ENCODE measurements at places on chromosomes 1 and 21.

DNA sequence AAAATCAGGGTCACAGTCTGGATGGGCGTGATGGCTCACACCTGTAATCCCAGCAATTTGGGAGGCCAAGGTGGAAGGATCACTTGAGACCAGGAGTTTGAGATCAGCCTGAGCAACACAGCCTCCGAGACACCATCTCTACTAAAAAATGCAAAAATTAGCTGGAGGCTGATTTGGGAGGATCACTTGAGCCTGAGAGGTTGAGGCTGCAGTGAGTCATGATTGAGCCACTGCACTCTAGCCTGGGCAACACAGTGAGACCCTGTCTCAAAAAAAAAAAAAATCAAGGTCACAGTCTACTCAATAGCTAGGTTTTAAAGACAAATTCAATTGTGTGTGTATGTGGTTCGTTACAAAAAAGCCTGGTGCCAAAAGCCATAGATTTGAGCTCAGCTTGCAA, 34.4 kb downstream of the TRIM67 start:
- no peak for DNase-seq

GRCh38 chr1:108570998-108571401, 11.1 kb downstream of the EEIG2 start:
- DNase-seq = no peak

DNA sequence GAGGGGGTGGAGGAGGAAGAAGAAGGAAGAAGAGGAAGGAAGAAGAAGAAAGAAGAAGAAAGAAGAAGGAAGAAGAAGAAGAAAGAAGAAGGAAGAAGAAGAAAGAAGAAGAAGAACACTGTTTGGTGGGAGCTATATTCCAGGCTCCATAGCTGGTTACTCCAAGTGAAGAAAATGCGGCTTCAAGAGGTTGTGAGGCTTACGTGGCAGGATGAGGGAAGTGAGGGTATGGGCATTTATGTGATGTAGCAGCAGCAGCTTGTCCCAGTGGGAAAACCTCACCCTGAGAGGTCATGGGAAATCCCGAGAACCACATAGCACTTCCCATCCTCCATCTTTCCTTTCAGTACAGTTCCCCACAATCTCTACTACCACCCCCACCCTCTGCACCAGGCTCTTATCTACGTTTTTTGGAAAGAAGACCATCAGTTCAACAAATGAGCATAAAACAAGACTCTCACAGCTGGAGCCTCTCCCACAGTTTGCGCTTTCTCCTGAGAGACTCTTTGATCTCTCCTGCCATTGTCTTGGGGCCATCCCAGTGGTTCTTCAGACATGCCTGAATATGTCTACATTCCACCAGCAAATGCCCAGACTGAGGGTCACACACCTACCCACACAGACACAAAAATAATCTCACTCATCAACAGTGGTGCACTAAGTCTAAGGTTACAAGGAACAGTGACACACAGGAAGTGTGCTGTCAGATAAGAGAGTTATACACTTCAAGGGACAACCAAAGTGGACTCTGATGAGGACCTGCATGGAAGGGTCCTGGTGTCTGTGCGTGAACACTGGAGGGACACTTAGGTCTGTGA, 77.9 kb upstream of the KCNJ15 start:
- no peak for DNase-seq

DNA sequence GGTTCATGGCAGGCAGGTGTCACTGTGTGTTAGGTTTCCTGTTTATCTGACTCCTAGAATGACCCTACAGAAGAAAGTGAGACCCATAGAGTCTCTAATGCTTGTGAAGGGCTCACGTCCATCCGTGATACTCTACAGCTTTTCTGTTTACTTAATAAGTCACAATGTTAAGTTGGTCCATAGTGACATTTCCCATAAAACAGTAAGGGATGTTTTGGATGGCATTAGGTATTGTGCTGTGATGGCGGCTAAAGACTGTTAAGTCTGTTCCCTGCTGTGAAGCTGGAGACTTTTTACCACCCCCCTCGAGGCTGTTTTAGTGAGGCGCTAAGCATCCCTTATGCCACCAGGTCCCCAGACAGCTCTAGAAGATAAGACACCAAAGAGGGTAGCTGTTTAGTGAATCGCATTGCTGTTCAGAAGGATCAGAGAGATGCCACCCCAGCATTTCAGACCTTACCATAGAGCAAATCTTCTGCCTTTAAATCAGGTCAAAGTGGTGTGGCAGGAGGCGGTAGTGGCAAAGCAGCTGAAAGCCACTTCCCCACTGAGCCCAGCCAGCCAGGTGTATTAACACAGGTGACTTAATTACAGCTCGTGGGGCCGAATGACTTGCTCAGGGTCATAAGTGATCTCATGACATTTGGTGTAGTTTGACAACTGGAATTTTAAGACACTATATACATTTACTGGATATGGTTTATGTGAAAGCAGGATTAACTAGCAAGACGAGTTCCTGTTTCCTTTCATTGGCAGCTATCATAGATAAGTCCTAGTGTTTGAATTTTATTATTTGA, 25.0 kb downstream of the SLC37A1 start:
- no peak for DNase-seq

DNA sequence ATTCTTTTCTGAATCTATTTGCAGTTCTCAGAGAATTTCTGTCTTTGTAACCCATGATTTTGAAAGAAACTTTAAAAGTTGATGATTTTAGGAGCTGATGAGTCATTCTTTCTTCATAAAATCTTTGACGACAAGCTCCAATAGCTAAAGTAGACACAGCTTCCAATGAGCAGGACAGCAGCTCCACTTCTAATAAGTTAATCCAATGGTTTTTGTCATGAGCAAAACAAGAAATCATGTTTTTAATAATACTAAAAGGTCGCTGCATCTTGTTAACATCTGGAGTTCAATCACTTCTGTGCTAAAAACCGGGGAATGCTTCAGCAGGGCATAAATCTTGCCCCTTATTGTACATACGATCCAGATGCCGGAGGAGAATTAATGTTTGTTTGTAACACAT, 48.9 kb upstream of the GORAB start:
- no peak for DNase-seq

GRCh38 chr1:210070531-210070930, 132.5 kb downstream of the SYT14 start:
- DNase-seq = no peak

- DNase-seq = no peak
These were observed 109.6 kb upstream of the ZNF678 start for GRCh38 chr1:227453631-227454355.

DNA sequence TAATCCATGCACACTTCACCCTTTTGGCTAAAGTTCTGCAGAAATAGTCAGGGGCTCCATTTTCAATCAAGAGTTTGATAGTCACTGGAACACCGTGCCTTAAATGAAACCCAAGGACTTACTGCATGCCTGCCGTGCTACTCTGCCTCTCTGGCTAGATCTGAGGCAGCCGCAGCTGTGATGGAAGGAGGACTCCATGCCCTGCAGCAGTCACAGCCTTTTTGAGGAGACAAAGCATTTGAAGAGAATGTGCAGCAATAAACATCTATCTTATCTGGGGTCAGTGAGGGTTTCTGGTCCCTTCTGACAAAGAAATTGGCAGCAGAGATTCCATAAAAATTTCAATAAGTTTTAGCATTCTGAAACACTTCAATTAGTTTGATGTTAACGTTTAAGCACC, 78.0 kb downstream of the BCAR3 start:
- DNase-seq = no peak

DNA sequence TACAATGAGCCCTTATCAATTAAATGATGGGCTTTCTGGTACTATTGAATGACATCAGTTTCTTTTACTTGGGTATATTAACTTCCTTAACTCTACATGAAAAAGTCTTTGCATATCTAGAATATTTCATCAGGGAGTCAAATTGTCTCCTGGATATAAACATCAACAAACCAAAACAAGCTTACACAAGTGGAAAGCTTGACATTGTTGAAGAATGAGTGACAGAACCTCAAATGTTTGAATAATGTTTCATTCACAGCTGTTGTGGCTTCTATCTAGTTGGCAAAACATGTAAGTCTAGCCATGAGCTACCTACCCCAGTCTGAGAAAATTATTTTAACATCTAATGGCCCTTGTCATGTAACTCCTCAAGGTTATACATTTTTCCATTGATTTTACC, 604.8 kb upstream of the ADAMTS5 start:
- DNase-seq = no peak
